ENCODE measurements at places on chromosomes 4 and X. TPM values are rescaled to one million over a fixed set of nuclear protein-coding genes. Genes with fewer than 3 reads are reported as not detected.

DNA sequence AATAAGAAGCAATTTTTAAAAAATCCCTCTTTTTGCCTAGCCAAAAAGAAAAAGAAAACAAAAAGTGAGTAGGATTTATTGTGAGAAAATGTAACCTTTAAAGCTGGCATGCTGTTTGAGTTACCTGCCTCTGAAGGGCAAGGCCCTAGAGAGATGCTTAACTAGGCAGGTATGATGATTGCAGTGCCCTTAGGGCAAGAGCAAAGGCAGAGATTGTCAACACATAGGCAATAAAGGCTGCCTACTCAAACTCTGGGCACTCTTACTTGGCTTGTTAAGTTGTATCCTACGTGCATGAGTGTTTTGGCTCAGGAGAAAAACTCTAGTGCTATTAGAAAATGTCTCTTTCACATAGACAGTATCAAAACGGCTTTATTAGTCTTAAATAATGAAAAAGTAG is 306.0 kb downstream of the RPA4 start:
- DNase-seq = no peak

- DNase-seq = no peak
Observed at GRCh38 chr4:120105472-120105871, 38.8 kb upstream of the MAD2L1 start.

DNA sequence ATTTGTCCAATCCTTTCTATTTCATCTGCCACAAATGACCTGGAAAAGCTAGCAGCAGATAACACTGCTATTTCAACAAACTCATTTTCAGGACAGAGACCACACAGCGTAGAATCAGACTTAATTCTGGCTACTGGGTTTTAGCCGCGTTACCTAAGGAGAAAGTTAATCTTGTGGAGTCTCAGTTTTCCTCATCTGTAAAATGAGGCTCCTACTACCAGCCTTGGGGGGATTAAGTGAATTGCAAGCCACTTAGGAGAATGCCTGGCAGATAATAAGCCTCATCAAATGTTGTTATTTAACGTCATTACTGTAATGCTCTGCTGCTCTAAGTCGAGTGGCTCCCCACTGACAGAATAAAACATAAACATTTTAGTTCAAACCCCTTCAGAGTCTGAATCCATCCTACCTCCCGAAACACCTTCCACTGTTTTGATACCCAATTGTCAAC is 1.4 kb downstream of the CCNI start:
- DNase-seq = no peak

Gene CCNB3
- polyA plus RNA-seq = 2.0 TPM

All from hindlimb muscle (tissue), 1 donor.